ENCODE measurements at places on chromosomes 13 and 19.

GRCh38 chr19:45779231-45780145 lies 2.8 kb downstream of the DMPK start:
- peak; percentile 95 for DNase-seq

DNA sequence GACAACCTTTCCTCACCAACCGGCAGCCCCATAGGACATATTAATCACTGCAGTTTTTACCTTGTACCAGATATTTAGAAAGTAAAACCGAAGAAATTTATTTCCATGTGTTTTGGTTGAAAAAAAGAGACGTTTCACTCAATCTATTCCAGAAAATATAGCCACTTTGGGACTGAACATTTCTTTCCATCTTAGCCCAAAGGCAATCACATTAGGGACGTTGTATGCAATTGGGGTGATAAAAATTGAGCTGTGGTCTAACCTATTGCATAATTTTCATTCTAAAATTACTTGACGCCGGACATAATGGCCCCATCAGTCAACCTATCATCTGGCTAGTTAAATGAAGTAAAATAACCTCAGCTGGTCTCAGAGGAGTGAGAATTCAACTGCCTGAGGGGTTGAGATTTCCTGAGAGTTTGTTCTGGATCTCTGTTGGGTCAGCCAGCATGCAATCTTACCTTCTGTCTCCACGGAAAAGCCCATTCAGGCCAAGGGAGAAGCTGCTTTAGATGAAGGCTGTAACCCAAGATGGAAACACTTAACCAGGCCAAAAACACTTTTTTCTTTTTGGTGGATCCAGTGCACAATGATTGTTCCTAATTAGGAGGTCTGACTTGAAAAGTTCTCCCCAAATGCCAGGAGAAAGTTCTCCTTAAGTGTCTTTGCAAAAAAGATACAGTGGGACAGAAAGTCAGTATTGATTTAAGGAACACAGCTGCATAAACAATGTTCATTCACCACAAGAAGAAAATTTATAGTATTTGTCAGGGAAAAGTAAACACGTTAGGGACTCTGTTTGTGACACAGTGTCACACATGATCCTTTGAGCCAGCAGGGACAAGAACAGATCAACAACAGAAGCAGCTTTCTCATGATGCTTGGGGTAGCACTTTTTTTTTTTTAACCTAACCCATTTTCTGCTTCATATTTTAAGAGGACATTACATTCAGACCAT lies 34.1 kb downstream of the DLEU7 start:
- no peak for DNase-seq

DNA sequence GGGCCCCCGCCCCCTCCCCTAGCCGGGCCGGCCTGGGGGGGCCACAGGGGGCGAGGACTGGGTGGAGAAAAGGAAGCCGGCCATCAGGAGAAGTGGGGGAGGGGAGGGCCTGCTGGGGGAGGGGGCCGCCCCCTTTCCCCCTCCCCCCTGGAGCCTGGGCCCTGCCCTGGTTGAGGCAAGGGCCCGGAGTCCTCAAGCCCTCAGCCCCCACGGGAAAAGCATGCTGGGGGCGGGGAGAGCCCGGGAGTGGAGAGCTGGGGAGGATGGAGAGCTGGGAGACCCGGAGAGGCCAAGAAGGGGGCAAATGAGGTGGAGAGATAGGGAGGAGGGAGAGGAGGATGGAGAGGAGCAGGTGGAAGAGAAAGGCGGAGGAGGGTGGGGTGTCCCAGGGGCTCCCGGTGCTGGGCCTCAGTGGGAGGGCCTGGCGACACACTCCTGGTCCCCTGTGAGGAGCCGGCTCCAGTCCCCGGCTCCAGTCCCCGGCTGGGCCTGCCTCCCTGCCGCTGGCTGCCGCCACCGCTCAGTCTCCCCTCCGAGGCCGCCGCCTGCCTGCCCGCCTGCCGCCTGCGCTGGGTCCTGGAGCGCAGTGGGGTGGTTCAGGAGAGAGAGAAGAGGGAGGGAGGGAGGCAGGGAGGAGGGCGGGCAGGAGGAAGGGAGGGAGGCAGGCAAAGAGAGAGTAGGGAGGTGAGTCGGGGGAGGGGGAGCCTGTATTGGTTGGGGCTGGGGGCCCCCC lies at the start of gene GRIK5:
TSS of gene GRIK5 (minus strand) at position 588 of the 733 bp plus-strand sequence. CDS start 4,436 bp downstream, outside the sequence.
- DNase-seq, result no peak

DNA sequence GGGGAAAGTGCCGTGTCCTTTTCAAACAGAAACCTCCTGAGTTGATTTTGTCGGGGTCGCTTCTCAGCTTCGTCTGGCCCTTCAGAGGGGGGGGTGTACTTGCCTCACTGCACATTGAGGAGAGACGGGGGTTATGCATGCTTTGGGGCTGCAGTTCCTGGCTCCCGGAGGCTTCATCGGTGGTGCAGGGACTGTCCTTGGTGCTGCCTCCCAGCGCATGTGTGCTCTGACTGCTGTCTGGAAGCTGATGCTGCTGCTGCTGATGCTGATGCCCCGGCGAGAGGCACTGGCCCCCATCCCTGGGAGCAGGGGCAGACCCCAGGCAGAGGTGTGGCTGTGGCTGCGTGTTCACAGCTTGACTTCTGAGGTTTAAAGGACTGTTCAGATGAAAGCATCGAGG lies 91.0 kb downstream of the ARHGEF7 start:
- DNase-seq, result no peak

DNA sequence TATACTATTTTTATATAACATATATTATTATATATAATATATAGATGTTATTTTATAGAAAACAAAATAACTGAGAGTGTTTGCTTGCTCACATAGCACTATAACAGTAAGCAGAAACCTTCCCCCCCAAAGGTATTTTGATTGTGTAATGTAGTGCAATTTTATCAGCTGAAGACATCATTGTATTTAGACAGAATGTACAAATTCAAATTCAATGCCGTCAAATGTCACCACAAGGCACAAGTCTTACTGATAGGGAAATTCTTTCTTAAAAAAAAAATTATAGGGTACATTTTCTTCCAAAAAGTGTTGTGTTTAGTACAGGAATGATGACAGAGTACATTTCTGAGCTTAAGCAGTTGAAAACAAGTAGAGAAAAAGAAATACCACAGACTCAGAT lies 1147.1 kb upstream of the SPRY2 start:
- no peak for DNase-seq

GRCh38 chr13:27659145-27659865 lies 37.6 kb downstream of the POLR1D start:
- no peak for DNase-seq

GRCh38 chr19:42023121-42023942 lies 29.3 kb upstream of the ATP1A3 start:
- DNase-seq, result peak; percentile 24

DNA sequence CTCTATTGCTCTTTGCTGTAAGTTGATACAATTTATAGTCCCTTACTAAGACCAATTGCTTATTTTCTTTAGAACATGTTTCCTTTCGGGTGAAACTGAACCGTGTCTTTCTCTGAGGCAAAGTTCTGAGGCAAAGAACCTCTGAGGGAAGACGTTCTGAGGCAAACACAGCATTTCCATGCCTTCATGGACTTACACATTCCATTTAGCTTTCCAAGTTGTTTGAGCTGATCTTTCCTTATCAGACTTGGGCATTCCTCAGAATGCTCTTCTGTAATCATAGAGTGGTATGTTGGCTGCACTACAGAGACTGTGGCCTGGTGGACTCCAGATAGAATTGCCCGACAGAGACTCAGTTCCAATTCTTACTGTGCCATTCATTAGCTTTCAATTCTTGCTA lies 579.1 kb downstream of the KCTD12 start:
- DNase-seq, result no peak

- DNase-seq, result no peak
These were observed 59.5 kb upstream of the SLC7A1 start for GRCh38 chr13:29654843-29655547.

GRCh38 chr19:33401683-33402420 lies 28.3 kb downstream of the CEBPG start:
- no peak for DNase-seq

DNA sequence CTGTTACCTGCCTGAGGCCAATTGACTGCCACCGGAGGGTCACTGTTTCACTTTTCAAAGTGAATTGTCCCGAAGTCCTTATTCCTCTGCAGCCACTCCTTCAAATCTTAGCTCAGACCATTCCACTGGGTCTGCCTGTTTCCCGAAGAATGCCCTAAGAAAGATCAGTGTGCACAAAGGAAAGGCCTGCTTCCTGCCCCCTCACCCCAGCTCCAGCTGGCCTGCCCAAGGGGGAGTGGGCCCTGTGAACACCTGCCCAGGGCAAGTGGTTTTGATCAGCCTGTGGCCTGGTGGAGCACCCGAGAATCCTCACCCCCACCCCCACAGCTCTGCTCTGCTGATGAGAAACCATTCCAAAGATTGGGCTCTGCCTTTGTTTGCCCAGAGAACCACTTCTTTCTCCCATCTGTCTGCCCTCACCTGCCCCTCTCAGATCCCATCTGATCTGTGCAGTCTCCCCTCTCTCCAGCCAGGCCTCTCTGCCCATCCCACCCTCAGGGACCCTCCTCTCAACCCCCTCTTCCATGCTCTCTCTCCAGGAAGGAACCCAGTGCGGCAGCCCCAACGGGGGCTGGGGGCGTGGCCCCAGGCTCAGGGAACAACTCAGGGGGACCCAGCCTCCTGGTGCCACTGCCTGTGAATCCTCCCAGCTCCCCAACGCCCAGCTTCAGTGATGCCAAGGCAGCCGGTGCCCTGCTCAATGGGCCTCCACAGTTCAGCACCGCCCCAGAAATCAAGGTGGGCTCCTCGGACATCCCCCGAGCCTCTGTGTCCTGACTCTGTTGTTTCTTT lies 10.3 kb downstream of the LENG1 start:
- DNase-seq, result no peak

- DNase-seq, result no peak
These were observed 20.3 kb upstream of the SLITRK6 start for GRCh38 chr13:85819513-85819912.

- DNase-seq, result no peak
These were observed 27.1 kb downstream of the TMEM38A start for GRCh38 chr19:16688084-16688483.

- DNase-seq, result no peak
These were observed 418 bp downstream of the ZNF444 start for GRCh38 chr19:56141417-56141993.

- DNase-seq, result no peak
These were observed 10.7 kb downstream of the RFX2 start for GRCh38 chr19:6099599-6099998.

DNA sequence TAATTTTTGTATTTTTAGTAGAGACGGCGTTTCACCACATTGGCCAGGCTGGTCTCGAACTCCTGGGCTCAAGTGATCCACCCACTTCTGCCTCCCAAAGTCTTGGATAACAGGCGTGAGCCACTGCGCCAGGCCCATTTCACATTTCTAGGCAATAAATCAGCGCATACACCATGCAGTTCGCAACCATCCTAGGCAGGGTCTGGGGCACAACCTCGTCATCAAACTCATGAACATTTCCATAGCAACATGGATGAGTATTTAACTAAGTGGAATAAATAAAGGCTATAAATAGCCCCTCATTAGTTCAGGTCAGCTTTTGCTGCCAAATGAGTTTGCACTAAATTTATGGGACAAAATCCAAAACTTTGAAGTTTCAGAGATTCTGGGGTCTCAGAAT lies 8.2 kb downstream of the MEIS3 start:
- no peak for DNase-seq

GRCh38 chr19:13717194-13717643 lies 47.1 kb upstream of the MRI1 start:
- DNase-seq, result no peak

DNA sequence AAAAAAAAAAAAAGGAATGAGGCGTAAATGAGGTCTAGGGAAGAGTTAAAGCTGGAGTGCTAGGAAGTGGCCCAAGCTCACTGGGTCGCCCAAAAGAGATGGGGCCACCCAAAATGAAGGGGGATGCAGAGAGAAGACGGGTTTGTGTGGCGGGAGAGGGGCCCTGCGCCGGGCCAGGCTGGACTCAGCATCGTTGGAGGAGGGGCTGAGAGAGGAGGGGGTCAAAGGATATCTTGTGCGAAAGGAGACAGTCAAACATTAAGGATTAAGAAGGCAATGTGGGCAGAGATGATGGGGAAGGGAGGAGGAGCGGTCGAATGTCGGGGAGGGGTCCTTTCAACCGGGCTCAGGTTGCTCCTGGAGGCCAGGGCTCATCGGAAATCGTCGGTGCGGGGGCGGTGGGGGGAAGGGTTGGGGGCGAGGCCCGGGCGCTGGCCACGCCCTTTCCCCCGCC lies 825 bp upstream of the CARM1 start:
- no peak for DNase-seq

DNA sequence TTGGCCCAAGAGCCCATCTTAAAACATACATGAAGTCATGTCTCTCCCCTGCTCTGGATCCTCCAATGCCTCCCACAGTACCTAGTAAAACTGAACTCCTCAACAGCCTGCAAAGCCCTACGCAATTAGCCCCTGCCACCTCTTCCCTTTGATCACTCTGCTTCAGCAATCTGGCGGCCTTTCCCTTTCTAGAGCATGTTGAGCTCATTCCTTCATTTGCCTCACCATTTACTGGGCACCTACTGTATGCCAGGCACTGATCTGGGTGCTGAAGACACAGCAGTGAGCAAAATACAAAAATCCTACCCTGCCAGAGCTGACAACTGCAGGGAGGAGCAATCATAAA lies 2.9 kb downstream of the KEAP1 start:
- DNase-seq, result no peak

GRCh38 chr13:100089465-100090032 lies 656 bp downstream of the PCCA start:
- DNase-seq, result peak; percentile 22

DNA sequence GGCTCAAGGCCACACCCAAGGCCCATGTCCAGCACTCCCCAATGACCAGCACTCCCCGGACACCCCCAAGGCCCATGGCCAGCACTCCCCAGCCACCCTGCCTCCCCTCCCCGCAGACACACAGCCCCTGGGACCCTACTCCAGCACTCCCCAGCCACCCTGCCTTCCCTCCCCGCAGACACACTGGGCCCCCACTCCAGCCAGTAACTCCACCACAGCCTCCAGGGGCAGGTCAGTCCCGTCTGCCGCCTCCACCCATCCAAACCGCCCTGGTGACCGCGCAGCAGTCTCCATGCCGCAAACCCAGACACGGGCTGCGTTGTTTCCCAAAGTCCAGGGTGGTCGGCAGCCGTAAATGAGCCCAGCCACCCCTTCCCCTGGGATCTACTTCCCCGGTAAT lies 70.7 kb downstream of the SPACA7 start:
- no peak for DNase-seq

GRCh38 chr13:99033814-99034213 lies 56.0 kb upstream of the DOCK9 start:
- DNase-seq, result peak; percentile 34

DNA sequence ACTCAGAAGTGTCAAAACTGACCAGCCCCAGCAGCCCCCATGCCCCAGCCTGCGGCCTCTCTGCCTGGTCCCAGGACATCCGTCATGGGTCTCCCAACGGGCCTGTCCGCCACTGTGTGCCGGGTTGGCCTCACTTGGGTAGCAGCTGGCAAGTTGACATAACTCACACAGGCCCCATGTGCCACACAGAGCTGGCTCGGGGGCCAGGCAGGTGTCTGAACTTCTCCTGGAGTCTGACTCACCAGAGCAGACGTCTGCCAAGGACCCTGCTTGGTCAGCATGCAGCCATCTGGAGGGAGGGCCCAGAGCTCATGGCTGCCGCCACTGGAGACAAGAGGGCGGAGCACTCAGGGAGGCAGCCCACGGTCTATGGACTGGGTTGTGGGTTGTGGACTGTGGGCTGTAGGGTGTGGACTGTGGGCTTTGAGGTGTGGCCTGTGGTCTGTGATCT lies 32.0 kb upstream of the TMEM255B start:
- no peak for DNase-seq

- DNase-seq, result peak; percentile 89
These were observed 11.1 kb upstream of the ARRDC2 start for GRCh38 chr19:17996826-17997316.
